ENCODE measurements at places on chromosomes 6 and 20.
A peak's percentile ranks its signal among the peaks of the same experiment; 100 is the strongest.

GRCh38 chr6:51382847-51383246 lies 564.2 kb downstream of the TFAP2B start:
- DNase-seq: no peak

GRCh38 chr6:50128420-50129005 lies 78.8 kb upstream of the DEFB112 start:
- DNase-seq: no peak

GRCh38 chr6:20370393-20370792 lies 31.3 kb upstream of the E2F3 start:
- DNase-seq: no peak

DNA sequence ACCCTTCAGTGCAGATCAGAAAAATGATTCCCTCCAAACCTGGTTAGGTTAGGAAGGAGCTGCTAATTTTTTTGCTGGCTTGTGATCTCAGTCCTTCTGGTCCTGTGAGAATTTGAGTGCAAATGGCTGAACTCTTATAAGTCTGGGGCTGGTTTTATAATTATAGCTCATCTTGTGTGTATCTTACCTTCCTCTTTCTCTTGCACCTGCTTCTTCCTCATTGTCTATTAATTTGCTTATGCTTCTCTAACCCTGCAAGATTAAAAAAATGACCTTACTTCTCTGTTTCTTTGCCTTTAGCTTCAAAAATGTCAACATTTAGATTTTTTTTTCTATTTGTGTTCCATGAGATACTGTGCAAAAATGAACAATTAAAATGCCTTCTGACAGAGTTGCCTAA lies 576.2 kb downstream of the DHX35 start:
- DNase-seq: no peak

DNA sequence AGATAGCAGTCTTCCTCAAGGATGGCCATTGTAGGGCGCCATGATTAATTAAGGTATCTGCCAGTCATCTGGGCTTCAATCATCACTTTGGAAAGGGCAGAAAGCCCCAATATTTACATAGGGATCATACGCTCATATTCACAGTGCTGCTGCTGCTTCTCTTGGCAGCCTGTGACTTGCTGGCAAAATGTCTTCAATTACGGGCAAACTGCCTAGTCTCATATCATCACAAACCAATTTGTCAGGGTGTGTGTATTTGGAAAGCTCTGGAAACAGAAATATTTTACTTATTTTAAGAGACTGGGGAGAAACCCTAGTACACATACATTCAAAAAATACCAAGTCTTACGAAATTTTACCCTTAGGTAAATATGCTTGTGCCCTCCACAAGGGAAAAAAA lies 77.6 kb downstream of the SAMD5 start:
- DNase-seq: no peak

DNA sequence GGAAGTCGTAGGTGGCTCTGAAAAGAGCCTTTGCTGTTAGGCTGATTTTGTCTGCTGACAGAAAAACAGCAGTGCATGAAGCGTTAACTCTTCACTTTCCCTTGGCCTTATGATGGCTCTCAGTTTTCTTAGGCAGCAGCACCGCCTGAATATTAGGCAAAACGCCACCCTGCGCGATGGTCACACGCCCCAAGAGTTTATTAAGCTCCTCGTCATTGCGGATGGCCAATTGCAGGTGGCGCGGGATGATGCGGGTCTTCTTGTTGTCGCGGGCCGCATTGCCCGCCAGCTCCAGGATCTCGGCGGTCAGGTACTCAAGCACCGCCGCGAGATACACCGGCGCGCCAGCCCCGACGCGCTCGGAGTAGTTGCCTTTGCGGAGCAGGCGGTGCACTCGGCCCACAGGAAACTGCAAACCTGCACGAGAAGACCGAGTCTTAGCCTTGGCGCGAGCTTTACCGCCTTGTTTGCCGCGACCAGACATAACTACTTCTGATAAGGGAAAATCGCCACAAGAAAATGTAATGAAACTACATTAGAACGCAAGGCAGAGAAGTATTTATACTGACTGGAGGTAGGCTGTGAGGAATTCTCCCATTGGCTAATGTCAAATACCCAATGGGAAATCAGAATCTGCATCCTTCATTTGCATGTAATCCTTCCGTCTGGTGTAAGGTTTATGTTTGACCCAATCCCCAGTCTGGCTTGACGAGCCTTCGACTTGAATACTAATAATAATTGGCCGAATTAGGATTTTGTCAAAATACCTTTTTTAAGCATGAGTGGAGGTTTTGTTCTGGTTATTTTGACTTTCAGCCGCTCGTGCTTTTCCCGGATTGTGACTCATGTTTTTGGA lies 53.9 kb upstream of the HFE start:
- DNase-seq: peak; percentile 64

DNA sequence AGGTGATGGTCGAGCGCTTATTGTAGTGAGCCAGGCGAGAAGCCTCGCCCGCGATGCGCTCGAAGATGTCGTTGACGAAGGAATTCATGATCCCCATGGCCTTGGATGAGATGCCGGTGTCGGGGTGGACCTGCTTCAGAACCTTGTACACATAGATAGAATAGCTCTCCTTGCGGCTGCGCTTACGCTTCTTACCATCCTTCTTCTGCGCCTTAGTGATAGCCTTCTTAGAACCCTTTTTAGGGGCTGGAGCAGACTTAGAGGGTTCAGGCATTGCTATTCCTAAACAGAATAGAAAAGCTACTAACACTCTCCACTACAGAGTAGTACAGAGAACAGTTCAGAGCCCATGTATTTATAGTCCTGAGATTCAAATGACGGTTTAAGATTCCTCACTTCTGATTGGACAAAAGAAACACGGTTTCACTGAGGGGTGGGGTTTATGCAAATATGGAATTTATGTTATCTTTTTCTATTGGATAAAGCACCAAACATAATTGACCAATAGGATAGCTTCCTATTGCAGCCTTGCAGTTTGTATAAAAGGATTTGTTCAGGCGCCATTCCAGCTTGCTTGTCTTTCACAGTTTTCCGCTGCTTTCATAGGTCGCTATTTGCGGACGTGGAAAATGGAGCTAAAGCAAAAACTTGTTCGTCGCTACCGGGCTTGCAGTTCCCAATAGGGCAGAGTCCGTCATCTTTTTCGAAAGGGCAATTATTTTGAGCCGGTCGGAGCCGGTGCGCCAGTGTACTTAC lies 43.7 kb upstream of the HFE start:
- DNase-seq: peak; percentile 81

GRCh38 chr6:90179190-90180169 lies 117.2 kb downstream of the BACH2 start:
- DNase-seq: no peak

- no peak for DNase-seq
Measured at GRCh38 chr6:52575502-52575892, 1.4 kb downstream of the TRAM2 start.

- no peak for DNase-seq
Measured at GRCh38 chr6:51805517-51805916, 281.9 kb downstream of the PKHD1 start.

DNA sequence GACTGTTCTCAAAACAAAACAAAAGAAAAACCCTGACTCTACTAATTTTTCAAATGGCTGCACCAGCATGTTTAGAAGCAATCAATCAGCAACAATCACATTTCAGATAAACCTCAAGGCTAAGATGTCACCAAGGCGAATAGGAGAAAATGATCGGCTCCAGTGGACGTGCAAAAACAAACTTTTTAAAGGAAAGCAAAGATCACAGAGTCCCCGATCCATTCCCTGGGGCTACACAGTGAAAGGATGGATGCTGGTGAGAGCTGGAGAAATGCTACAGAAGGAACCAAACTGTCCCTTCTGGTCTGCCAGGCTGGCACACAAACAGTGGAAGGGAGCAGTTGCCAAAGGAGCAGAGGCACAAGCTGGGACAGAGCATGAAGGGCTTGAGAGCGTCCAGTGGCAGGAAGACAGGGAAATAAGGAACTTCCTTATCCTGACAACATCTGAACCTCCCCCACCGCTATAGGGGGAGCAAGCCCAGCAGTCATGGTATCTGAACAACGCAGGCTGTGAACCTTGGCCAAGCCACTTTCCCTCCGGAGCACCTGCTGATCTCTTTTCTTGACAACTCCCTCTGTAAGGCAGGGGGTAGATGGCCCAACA lies 73.7 kb upstream of the HIVEP1 start:
- no peak for DNase-seq

GRCh38 chr20:62137478-62138203 lies 5.6 kb downstream of the PSMA7 start:
- DNase-seq: no peak

DNA sequence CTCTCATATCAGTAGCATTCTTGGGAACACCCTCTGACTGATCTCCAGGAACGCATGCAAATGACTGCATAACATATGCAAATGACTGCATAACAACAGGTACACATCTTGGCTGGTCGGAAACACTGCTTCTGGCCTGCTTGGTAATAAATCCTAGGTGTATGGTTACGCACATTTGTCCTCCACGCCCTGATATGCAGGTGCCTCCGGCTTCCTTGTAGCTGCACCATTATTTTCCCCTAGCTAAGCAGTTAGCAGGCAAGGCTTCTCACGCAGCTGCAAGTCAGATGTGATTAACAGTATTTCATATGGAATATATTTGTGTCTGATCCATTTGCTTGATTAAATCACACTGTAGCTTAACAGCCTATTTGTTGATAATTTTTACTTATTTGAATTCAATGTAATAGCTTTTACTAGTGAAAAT lies 5.9 kb downstream of the RPS6KA2 start:
- no peak for DNase-seq

DNA sequence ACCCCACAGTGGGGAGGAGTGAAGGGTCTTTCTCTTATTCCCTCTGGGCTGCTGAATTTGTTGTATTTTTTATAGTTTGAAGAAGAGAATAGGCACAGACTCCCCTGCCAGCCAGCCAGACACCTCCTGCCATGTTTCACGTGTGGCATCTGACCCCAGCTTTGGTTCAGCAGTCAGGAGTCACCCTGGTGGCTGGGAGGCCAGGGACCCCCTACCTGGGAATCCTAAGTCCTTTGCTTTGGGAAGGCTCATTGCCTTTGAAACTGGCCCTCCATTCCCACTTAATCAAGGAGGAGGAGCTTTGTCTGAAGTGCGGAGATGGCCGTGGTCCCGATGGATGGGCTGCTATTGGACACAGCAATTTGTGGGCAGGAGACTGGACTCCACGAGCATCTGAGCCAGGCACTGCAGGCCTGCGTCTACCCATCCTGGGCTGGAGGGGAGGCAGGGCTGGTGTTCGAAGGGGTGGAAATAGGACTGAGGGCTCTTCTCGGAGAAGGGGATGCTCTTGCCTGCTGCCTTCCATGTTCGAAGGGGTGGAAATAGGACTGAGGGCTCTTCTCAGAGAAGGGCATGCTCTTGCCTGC lies 196.1 kb downstream of the DLL1 start:
- DNase-seq: no peak

DNA sequence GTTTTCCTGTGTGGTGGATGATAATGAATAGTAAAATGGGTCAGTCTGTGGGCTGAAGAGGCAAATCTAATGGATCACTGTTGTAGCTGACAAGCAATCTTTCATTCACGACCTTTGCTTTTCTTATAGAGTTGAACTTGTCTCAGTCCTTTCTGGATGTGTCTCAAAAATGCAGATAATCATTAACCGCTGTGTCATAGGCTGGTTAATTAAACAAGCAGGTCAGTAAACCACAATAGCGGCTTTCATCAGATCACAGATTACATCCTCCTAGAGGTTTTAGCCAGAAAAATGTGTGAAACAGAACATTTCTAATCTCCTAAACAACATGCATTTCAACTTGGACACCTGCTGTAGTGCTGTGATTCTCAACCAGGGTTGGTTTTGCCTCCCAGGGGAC lies 2.5 kb upstream of the METTL24 start:
- no peak for DNase-seq

- DNase-seq: no peak
Measured at GRCh38 chr6:139313784-139314545, 22.2 kb upstream of the TXLNB start.

- no peak for DNase-seq
Measured at GRCh38 chr20:3492669-3493068, 21.9 kb downstream of the ATRN start.

GRCh38 chr6:16337295-16337975 lies 99.0 kb downstream of the GMPR start:
- DNase-seq: no peak

DNA sequence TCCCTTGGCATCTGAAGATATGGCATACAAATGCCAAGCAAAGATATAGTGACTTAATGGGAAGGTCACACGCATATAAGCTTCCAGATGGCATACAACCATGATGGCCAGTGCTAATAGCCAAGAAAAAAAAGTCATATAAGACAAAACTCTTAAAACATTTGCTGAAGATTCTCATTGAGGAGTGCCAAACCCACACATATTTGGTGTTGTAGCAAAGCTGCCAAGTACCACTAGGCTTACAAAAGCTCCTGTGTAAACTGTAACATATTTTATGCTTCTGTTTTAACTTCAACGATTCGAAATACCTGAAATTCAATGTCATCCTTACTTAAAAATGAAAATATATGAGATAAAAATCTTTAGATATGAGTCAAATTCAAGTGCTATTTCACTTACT lies 123.0 kb downstream of the HMGCLL1 start:
- DNase-seq: no peak

DNA sequence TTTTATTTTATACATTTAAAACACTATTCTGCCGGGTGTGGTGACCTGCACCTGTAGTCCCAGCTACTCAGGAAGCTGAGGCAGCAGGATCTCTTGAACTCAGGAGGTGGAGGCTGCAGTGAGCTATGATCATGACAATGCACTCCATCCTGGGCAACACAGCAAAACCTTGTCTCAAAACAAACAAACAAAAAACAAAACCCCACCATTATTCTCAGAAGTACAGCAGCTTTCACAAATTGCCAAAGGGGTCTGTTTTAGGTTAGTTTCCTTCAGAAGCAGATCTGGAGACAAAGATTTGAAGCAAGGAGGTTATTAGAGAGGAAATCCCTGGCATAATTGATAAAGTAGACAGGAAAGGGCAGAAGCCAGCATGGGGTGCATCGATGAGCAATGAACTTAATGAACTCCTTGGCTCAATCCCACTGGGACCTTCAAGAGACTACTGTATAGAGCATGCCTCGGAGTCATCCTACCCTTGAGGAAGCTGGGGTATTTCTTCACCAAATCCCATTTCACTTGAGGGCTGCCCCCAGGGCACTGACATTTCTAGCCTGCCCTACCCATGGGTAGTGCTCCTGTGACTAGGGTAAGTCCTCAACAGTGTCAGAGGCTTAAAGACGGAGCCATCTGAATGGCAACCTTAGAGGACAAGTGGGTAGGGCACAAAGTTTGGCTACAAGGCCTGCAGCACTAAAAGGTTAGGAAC lies 43.2 kb upstream of the DDR1 start:
- DNase-seq: no peak

Measured in CD4-positive, alpha-beta T cell treated with Interleukin-15 for 1 hour (primary cell).